ENCODE measurements at places on chromosomes 7 and 10.

- DNase-seq: no peak
Observed at GRCh38 chr7:135248546-135248945, 14.9 kb downstream of the STRA8 start.

DNA sequence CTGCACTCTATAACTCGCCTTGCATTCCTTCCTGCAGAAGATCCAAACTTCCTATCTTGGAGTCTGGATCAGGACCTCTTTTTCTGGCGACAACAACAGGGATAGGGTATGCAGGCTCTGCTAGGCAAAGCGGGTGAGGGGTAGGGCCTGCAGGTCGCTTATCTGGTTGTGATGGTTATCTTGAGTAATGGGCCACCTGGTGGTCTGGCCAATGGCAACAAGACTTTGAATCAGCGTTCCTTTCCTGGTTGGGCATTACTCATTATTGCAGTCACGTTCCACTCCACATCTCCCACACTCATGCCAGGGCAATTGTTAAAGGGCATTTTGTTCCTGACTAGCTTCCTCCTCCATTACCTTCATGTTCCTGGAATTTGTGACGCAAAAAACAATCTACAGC lies 48.4 kb upstream of the PLXDC2 start:
- no peak for DNase-seq

GRCh38 chr10:27844223-27844622 lies 98.6 kb upstream of the MKX start:
- DNase-seq: no peak

DNA sequence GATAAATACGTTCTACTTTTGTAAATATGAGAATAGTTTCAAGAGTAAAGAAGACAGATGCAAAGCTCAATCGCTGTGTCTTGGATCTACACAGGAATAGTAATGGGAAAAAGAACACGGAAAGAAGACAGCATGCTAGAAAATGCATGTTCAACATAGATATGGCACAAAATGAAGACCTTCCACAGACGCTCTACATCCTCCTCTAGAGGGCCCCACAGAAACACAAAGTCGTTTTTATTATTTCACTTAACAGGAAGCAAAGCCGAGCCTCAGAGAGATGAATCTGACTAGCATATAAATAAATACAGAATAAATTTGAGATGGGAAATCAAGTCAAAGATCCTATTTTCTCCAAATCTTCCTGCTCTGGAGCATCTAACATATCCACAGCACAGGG lies 292.6 kb downstream of the PARD3 start:
- no peak for DNase-seq

DNA sequence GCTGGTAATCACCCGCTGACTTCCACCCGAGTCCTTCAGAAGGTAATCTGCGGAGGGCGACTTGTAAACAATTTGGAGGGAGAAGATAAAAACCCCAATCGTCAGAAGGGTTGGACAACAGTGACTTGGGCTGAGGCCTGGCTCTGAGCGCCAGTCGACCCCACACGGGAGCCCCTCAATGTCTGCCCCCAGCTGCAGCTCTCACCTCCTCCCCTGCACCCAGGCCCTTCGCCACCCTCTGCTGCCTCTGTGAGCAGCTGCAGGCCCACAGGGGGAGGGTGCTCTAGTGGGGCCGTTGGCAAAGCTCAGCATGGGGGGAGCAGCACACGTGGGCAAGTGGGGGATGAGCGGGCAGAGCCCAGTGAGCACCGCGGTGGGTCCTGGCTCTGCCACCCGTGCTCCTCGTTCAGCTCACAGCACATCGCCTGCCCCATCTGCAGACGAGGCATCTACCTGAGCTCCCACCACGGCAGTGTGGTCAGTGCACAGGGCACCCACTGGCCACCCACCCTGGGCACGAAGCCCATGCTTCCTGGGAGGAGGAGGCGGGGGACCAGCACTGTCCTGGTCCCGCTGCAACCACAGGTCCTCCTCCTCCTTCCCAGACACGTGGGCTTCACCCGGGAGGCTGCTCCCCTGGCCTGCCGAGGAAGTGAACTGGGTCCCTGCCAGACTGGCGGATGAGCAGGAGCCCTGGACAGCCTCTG lies 280.5 kb downstream of the ELFN1 start:
- no peak for DNase-seq

DNA sequence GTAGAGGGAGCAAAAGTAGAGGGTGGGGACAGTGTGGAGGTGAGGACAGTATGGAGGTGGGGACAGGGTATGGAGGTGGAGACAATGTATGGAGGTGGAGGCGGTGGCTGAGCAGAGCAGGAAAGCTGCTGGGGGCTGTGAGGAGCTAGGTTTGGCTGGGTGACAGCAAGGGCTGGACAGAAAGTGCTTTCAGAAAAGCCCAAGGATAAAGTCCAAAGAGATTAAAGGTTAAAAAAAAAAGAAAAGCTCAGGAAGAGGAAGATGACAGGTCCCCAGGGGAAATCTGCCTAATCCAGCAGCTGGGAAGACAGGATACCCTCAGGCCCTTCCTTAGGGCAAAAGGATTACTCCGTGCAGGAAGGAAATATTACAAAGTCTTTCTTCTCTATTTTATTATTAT lies 32.1 kb upstream of the PFKFB3 start:
- no peak for DNase-seq

GRCh38 chr7:132561763-132562162 lies 14.5 kb downstream of the PLXNA4 start:
- no peak for DNase-seq

All from stimulated activated CD8-positive, alpha-beta memory T cell treated with anti-CD3 and anti-CD28 coated beads, Interleukin-4, amount 100 ng/mL, for 1 hour (primary cell).